WTC11 (cell line): ENCODE measurements at places on chromosomes 1 and 21.

GRCh38 chr1:96306809-96307560 lies 414.6 kb upstream of the PTBP2 start:
- H3K36me3 ChIP-seq, result no peaks in the 10 kb centered on the region
- H3K27me3 ChIP-seq, result no peaks in the 10 kb centered on the region
- DNase-seq, result no peak

- peak overlapping the region; percentile 69; the same call in 1 of the 2 replicates for H3K27ac ChIP-seq
- no peak overlapping the region for H3K4me3 ChIP-seq
- H3K36me3 ChIP-seq, result no peaks in the 10 kb centered on the region
Observed at GRCh38 chr1:7644086-7644485, 127.0 kb upstream of the VAMP3 start.

DNA sequence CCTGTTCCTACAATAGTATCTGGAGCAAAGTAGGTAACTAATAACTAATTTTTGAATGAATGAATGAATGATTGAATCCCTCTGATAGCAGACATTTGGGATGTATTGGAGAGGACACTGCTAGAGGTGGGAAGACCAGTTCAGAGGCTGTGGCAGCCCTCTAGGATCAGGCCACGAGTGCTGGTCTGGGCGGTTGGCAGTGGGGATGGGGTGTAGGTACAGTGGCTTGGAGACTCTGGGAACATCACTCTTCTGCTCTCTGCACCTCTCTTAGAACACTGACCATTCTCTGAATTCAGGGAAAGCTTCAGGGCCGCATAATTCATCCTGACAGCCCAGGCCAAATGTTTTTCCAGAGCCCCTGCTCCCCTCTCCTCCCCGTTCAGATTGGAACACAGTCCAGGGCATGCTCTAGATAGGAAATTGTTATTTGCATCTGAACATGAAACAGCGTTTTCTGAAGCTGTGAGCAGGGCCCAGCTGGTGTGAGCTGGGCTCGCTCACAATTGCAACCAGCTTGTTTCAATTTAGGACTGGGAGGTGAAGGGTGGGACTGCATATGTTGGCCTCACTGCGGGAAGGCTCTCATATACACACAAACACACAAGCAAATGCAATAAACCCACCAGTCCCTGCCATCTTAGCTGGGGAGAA lies 253.1 kb upstream of the USP24 start:
- H3K4me1 ChIP-seq, result peaks cover 10% of the 10 kb centered on the region
- H3K4me3 ChIP-seq, result no peak overlapping the region
- no peaks in the 10 kb centered on the region for H3K36me3 ChIP-seq
- H3K27me3 ChIP-seq, result no peaks in the 10 kb centered on the region

DNA sequence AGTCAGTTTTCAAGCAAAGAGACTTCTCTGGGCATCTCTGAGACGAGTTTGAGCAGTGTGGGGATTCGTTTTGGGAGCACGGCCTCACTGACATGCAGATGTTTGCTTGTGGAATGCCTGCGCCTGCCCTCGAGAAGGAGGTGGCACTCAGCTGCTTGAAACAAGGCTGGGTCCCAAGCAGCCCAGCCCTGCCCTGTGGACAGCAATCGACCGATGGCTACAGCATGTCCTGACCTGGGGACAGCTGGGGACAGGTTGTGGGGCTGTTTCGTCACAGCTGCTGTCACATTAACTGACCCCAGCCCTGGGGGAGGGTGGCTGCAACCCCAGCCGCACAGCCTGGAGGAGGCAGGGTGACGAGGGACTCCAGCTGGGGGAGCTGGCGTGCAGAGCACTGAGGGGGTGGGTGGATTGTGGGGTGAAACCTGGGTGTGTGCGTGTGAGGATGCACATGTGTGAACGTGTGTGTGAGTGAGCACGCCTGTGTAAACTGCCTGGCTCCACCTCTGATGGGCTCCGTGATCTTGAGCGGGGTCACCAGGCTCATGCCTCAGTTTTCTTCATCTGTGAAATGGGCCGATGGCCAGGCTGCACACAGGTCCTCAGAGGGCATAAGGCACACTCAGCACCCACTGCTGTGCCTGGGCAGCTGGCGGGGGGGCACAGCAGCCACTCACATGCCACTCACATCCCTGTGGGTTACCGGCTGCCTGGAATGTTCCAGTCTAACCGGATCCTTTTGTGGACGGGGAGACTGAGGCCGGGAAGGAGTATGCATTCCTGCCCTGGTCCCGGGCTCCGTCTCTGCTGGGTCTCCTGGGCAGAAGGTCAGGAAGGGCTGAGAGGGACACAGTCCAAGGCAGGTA lies 49.3 kb downstream of the COL18A1 start:
- DNase-seq, result no peak
- H3K36me3 ChIP-seq, result peaks cover 11% of the 10 kb centered on the region; the same call in 1 of the 2 replicates
- H3K27me3 ChIP-seq, result no peaks in the 10 kb centered on the region
- H3K4me3 ChIP-seq, result no peak overlapping the region
- H3K27ac ChIP-seq, result peak overlapping the region; percentile 36
- H3K4me1 ChIP-seq, result peaks cover 3% of the 10 kb centered on the region; the same call in 1 of the 2 replicates

- no peak overlapping the region for H3K27ac ChIP-seq
- peaks cover 45% of the 10 kb centered on the region for H3K4me1 ChIP-seq
- no peaks in the 10 kb centered on the region for H3K27me3 ChIP-seq
Observed at GRCh38 chr1:192830595-192831246, 21.9 kb downstream of the RGS2 start.

DNA sequence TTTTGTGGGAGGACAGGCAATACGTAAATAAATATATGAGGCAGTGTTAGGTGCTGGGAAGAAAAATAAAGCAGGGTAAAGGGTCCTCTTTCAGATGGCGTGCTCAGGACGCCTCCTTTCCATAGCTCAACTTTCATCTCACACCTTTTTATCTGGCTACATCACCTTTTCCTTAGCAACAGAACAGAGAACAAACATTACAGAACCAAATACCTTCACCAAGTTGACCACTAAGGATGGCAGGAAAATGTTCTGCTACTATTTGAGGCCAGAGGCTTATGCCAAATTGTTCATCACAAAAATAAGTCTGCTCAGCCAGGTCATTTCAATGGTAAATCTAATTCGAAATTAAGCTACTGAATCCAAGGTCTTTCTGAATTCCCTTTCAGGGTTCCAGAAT lies 149.2 kb upstream of the C1orf21 start:
- peaks cover 9% of the 10 kb centered on the region; the same call in 1 of the 2 replicates for H3K27me3 ChIP-seq
- H3K4me1 ChIP-seq, result no peaks in the 10 kb centered on the region
- H3K4me3 ChIP-seq, result no peak overlapping the region
- H3K36me3 ChIP-seq, result peaks cover 16% of the 10 kb centered on the region

DNA sequence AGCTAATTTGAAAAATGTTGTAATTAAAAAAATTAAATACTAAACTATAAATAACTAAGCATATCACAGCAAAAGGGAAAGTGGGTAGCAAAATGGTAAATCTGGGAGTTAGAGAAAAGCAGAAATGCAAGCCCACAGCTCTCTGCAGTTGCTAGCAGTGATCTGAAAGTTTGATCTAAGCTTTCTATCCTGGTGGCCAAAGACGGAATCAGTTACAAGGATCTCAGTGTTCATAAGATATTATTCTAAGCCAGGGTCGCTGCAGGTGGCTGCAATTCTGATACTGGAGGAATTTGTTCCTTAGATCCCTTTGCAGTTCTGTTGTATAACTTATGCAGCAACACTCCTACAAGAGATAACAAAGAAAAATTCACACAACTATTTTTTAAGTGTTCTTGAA lies 363.7 kb downstream of the SETD4 start:
- no peaks in the 10 kb centered on the region; the same call in 1 of the 2 replicates for H3K27me3 ChIP-seq
- DNase-seq, result no peak
- peaks cover 10% of the 10 kb centered on the region for H3K4me1 ChIP-seq

DNA sequence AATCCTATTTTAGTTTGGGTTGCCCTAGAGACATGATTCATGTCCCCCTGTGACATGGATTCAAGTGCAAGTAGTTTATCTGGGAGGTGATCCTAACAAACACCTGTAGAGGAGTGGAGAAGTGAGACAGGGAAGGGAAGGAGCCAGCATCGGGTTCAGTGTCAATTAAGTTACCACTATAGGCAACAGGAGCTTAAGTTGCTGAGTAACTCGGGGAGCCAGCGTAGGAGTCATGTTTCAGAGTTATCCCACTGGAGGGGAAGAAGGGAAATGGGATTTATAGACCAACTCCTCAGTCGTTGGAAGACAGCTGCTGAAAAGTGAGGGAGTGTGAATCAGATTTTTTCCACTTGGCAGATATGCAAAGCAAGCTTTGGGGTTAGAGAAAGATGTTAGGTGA lies 54.9 kb downstream of the SLC30A7 start:
- peak overlapping the region; percentile 96 for H3K27ac ChIP-seq
- H3K4me1 ChIP-seq, result peaks cover 63% of the 10 kb centered on the region
- H3K27me3 ChIP-seq, result no peaks in the 10 kb centered on the region
- DNase-seq, result peak; percentile 13

DNA sequence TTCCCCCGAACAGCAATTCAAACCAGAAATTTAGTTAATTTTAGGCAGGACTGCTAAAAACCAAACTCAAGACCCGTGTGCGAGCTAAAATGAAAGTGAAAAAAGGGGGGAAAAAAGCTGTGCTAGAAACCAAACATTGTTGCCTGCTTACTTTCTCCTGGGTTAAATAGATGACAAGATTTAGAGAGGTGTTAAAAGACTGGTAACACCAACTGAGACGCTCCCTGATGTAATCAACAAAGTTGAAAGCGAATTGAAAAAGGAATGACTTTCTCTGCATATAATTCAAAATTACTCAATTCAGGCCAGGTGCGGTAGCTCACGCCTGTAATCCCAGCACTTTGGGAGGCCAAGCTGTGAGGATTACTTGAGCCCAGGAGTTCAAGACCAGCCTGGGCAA lies 6.8 kb downstream of the CDCA8 start:
- DNase-seq, result no peak
- no peaks in the 10 kb centered on the region for H3K27me3 ChIP-seq
- H3K4me3 ChIP-seq, result no peak overlapping the region
- no peaks in the 10 kb centered on the region for H3K4me1 ChIP-seq
- H3K36me3 ChIP-seq, result peaks cover 78% of the 10 kb centered on the region
- H3K27ac ChIP-seq, result no peak overlapping the region

GRCh38 chr1:214422137-214422671 lies 129.2 kb downstream of the PTPN14 start:
- H3K36me3 ChIP-seq, result 0 out of 2 replicates have a peak, but pooled peaks cover 3% of the 10 kb centered on the region
- H3K27ac ChIP-seq, result peak overlapping the region; percentile 42; the same call in 1 of the 2 replicates
- peaks cover 65% of the 10 kb centered on the region for H3K4me1 ChIP-seq
- no peak for DNase-seq
- no peaks in the 10 kb centered on the region for H3K27me3 ChIP-seq

DNA sequence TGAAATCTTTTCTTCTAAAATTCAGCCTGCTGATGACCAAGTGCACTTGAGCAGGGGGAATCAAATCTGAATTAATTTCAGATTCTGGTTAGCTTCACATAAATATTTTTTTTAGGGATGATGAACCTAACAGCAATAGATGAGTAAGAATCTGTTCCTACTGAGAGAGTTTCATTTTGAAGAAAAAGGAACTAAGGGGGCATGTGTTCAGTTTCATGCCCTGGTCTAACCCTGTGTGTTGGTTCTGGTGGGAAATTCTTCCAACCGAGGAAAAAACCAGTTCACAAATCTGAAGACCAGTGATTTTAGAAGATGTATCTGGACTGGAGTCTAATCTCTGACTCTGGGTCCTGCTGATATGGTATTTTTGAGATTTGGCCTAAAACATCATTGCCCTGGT lies 13.7 kb downstream of the SELL start:
- peaks cover 13% of the 10 kb centered on the region for H3K27me3 ChIP-seq
- no peak overlapping the region for H3K27ac ChIP-seq
- no peaks in the 10 kb centered on the region for H3K4me1 ChIP-seq
- DNase-seq, result no peak

- peaks cover 15% of the 10 kb centered on the region for H3K4me1 ChIP-seq
- peak; percentile 27 for DNase-seq
- H3K27ac ChIP-seq, result no peak overlapping the region
- no peak overlapping the region for H3K4me3 ChIP-seq
- no peaks in the 10 kb centered on the region for H3K36me3 ChIP-seq
- H3K27me3 ChIP-seq, result peaks cover 4% of the 10 kb centered on the region; the same call in 1 of the 2 replicates
Observed at GRCh38 chr1:50080904-50081586, 27.7 kb upstream of the ELAVL4 start.

GRCh38 chr1:151187205-151187604 lies 2.8 kb downstream of the VPS72 start:
- peaks cover 9% of the 10 kb centered on the region for H3K4me1 ChIP-seq

- H3K27me3 ChIP-seq, result no peaks in the 10 kb centered on the region
- peak overlapping the region; percentile 45; the same call in 1 of the 2 replicates for H3K27ac ChIP-seq
- peaks cover 7% of the 10 kb centered on the region for H3K36me3 ChIP-seq
- H3K4me1 ChIP-seq, result peaks cover 62% of the 10 kb centered on the region
- DNase-seq, result no peak
- H3K4me3 ChIP-seq, result peak overlapping the region; percentile 36
Observed at GRCh38 chr1:202802998-202803932, 5.0 kb downstream of the KDM5B start.

DNA sequence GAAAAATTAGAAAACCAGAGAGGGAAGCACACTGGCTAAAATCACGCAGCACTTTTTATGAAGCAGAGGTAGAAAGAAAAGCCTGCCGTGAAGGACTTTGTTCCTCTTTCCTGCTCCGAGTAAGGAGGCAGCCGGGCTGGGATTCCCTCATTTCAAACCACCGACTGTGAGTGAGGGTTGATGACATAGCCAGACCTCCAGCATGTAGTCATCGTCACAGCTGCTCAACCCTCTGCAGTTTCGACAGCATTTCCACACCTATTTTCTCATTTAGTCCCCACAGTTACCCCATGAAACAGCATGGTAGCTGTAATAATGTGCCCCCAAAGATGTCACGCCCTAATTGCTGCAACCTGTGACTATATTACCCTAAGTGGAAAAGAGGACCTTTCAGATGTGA lies 35.3 kb downstream of the FCRL5 start:
- H3K27ac ChIP-seq, result no peak overlapping the region
- no peaks in the 10 kb centered on the region for H3K4me1 ChIP-seq
- no peaks in the 10 kb centered on the region for H3K36me3 ChIP-seq

GRCh38 chr1:189237008-189237407 lies 1240.7 kb downstream of the BRINP3 start:
- peaks cover 5% of the 10 kb centered on the region for H3K4me1 ChIP-seq
- DNase-seq, result no peak
- H3K4me3 ChIP-seq, result no peak overlapping the region
- H3K27me3 ChIP-seq, result no peaks in the 10 kb centered on the region
